ENCODE measurements at places on chromosomes 2 and 18.

- no peak for DNase-seq
These were observed 26.3 kb downstream of the NDC80 start for GRCh38 chr18:2597639-2598038.

DNA sequence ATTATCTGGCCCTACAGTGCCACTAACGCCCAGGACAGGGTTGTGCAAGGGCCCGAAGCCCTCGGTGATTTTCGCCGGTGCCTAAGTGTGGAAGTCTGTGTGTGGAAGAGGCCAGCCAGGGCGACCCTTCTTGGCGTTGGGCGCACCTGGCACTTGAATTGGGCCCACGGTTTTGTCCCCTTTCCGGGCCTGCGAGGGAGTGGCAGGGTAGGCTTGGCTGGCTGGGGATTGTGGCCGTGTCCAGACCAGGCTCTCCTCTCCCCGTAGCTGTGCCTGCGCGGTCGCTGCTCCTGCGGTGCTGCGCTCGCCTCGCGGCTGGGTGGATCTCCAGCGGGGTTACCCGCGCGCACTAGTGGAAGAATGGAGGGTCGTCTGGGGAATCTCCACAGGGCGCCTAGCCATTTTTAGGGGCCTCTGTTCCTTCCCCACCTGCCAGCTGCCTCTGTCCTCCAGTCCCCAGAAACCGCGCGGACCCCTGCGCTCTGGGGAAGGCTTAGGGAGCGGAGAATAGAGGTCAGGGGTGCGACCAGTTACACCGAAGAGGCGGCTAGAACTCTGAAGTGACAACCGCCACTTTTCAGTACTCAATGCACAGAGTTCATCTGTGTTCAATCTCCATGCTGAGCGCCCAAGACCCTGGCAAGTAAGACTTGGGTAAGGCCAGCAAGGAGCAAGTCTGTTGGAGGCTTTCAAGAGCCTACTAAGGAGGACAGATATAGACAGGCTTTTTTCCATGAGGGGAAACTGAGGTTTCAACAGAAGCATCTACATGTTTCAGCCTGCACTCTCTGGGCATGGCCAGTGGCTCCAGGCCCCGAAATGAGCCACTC lies 16.0 kb downstream of the EVX2 start:
- no peak for DNase-seq

- DNase-seq, result no peak
These were observed 5.8 kb downstream of the HDLBP start for GRCh38 chr2:241309684-241310117.

DNA sequence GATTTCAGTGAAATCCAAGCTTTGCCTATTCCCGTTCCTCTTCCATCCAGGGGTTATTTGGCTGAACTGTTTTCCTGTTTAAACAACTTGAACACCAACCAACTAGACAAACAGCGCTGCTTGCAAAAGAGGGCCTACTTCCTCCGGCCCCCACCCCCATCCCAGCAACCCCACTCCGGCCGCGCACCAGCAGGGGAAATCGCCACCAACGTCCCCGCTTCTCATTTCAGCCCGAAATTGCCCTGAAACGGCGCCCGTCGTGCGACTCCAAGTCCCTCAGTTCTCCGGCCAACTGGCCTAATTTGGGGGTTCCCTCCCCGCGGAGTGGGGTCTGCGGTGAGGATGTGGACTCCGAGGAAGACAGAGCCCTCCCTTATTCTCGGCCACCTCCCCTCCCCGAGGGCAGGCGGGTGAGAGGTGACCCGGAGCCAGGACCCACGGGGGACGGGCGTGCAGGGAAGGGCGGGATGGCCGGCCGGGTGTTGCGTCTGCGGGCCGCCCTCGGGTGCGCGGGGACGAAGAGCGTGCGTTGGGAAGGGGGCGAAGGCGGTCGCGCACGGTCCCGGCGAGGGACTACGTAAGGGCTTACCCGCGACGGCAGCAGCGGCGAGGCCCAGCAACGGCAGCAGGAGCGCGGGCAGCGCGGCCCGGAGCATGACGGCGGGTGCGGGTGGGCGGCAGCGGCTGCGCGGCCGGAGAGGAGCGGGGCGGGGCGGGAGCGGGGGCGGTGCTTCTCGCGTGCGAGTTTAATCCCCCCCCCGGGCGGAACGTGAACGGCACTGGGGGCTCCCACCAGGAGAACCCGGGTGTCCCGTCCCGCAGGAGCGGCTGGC lies at the start of gene CD302:
Gene CD302 (minus strand): TSS at position 666 of the 833 bp plus-strand sequence. CDS start 10 bp downstream, at position 656.
- DNase-seq, result peak; percentile 79

GRCh38 chr2:9981655-9982054 lies 30.2 kb downstream of the GRHL1 start:
- no peak for DNase-seq

DNA sequence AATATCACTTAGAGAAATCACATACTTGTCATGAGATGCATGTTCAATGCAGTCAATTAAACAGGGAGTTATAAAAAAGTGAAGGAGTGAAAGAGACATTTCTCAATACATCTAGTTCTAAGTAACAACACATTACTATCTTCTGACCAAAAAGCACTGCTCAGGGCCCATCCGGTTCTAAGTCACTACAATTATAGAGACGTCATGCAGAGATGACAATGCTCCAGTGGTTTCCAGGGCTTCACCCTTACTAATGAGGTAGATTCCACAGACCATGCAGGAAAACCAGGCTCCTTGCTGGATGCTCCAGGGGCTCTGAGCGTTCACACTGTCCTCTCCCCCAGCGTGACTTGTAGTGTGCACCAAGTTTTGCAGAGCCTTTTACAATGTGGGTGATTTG lies 88.0 kb downstream of the FTCDNL1 start:
- no peak for DNase-seq

DNA sequence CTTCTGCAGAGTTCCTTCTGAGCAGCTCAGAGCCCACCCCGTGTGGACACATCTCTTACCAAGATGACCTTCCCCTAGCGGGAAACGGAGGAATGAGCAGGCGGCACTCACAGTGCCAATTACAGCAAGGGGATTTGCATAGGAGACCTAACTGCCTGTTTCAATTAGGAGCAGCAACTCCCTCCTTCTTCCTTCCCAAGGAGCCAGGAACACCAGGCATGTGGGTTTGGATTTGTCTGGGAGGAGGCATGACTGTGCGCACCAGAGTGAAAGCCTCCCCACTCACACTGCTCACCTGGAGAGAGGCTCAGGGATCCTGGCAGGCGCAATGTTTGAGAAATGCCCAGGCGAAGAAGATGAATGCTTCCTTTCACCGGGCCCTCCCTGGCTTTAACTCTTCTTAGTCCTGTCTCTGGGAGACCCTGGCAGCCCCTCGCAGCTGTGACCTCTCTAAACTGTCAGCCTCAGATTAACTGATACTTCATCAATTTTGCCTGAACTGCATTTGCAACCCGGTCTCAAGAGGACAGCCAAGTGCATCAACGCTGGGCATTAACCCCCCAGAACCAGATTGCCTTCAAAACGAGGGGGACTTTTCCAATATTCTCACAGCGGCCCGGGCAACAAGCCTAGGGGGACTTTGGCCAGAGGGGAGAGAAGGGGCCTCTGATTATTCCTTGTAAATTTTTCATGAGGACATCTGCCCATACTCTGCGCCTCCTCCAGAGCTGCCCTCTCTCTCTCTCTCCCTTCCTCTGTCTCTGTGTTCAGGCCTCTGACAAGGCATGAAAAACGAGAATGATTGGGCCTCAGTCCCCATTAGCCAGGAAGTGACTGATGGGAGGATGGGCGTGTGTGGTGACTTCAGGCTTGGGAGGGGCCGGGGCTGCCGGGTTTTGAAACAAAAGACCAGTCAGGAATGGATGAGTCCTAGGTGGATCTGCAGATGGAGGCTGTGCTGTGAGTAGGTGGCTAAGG lies 93.8 kb downstream of the CMPK2 start:
- DNase-seq, result no peak

DNA sequence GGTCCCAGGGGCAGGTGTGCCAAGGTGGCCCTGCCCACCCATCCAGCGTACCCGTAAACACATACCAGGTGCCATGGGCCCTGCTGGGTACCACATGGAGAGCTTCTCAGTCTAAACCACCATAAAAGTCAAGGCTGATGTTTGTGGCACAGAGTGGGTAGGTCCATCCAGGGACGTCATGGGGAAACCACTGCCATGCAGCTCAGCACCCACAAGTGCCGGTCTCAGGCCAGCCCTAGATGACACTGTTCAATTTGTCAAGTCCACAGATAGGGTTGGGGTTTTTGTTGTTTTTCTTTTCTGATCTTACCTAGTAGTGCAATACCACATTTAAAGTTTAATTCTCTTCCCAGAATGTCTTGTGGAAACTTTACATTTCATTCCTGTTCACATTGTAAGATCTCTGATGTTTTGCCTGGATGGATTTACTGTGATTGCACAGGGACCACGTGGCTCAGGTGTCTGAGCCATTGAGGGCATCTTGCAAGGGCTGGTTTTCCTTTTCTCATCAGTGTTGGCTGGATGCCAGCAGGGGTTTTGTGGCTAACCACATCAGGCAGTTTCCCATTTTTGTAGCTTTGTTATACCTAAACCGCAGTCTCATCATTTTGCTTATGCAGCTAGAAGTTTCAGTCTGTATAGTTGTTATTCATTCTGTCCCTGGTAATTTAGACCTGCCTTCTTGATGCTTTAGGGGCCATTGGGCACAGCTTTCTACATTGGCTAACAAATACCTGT lies 64.7 kb downstream of the STK25 start:
- no peak for DNase-seq

- peak; percentile 34 for DNase-seq
These were observed 87.3 kb downstream of the COLEC12 start for GRCh38 chr18:413233-413632.

DNA sequence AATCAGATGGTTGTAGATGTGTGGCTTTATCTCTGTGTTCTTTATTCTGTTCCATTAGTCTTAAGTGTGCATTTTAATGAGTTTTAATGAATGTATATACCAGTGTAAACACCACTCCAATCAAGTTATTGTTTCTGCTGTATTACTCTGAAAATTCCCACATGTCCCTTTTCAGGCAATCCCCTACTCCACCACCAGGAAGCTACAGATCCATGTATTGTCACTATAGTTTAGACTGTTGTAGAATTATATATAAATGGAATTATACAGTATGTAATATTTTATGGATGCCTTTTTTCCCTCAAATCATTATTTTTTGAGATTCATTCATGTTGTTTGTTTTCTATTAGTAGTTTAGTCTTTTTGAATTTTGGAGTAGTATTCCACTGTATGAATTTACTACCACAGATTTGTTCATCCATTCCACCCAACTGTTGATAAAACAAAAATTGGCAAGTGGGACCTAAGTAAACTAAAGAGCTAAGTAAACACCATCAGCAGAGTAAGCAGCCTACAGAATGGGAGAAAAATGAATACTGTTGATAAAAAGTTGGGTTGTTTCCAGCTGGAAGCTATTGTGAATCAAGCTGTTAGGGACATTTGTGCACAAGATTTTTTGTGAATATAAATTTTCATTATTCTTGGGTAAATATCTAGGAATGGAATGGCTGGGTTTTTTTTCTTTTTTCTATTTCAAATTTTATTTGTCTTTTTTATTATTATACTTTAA lies 262.0 kb downstream of the CAMKMT start:
- DNase-seq, result no peak

DNA sequence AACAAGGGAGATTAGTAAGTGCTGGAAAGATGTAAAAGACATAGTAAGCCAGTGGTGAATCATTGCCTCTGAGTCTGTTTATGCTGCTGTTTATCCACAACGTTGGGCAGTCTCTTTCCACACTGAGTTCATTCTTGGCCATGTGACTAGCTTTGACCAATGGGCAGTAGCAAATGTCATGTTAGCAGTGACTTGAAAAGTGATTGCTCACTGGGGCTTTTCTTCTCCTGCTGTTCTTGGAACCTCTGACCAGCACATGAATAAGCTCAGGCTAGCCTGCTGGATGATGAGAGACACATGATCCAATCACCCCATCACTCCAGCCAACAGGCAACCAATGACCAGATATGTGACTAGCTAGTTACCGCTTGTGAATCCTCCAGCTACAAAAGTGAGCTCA lies 360.4 kb downstream of the SLC4A3 start:
- DNase-seq, result peak; percentile 77

DNA sequence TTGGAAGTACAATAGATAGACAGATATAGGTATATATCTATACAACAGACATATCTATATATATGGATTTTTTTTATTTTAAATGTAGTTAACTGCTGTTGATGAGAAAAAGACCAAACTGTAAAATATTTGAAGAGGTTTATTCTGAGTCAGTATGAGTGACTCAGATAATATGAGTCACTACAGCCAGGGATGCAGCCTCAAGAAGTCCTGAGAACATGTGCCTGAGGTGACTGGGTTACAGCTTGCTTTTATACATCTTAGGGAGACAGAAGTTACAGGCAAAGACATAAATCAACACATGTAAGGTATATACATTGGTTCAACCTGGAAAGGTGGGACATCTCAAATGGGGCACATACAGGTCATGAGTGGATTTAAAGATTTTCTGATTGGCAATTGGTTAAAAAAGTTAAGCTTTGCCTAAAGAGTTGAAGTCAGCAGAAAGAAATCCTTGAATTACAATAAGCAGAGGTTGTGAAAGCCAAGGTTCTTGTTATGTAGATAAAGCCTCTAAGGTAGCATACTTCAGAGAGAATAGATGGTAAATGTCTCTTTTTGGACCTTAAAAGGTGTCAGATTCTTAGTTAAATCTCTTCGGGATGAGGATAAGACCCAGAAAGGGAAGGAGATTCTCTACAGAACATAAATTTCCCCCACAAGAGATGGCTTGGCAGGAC lies 149.9 kb downstream of the RBM43 start:
- peak; percentile 29 for DNase-seq

DNA sequence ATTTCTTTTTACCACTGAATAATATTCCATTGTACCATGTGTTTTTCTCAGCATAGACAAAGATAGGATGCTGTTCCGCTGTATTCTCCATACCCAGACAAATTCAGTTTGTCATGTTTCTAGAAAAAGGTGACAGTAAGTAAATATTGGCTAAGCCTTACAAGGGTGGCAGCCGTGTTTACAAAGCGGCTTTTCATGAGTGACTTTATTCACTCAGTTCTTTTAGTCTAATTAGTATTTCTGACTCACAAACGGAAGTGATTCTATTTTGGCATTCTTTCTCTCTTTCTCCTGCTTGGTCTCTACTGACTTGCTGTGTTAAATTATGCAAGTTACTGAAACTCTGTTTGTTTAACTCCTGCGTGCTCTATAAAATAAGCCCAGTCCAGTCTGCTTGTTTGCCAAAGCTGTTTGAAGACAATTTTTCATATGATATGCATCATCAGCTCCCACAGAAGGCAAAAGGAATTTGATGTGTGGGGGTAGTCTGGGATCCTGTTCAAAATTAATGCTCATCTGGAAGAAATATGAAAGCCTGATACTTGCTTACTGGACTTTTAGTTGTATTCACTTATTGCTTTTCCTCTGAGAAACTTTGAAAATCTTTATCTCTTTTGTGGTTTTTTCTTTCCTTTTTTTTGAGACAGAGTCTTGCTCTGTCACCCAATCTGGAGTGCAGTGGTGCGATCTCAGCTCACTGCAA lies 2.3 kb upstream of the PLEKHH2 start:
- DNase-seq, result peak; percentile 90

GRCh38 chr18:48597110-48597509 lies 58.3 kb downstream of the CTIF start:
- no peak for DNase-seq

Measured in fibroblast of gingiva (primary cell).